ENCODE measurements at places on chromosomes 6 and 20.

DNA sequence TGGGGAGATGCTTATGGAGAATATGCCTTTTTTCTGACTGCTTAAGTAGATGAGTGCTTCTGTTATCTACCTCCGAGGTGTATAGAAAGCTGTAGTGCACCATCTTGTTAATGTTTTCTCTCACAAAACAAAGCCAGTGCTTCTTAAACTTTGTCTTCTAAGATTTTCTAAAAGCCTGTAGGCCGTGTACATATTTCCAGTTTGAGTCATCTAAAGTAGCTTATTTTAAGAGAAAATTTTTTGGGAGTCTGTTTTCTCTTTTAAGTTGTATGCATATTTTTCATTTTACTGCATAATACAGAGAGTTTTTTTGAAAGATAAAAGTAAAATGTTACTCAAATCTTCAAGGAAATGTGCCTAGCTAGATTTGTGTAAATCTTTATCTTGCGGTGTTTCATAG, 151.7 kb downstream of the GRIK2 start:
- no peak for DNase-seq

DNA sequence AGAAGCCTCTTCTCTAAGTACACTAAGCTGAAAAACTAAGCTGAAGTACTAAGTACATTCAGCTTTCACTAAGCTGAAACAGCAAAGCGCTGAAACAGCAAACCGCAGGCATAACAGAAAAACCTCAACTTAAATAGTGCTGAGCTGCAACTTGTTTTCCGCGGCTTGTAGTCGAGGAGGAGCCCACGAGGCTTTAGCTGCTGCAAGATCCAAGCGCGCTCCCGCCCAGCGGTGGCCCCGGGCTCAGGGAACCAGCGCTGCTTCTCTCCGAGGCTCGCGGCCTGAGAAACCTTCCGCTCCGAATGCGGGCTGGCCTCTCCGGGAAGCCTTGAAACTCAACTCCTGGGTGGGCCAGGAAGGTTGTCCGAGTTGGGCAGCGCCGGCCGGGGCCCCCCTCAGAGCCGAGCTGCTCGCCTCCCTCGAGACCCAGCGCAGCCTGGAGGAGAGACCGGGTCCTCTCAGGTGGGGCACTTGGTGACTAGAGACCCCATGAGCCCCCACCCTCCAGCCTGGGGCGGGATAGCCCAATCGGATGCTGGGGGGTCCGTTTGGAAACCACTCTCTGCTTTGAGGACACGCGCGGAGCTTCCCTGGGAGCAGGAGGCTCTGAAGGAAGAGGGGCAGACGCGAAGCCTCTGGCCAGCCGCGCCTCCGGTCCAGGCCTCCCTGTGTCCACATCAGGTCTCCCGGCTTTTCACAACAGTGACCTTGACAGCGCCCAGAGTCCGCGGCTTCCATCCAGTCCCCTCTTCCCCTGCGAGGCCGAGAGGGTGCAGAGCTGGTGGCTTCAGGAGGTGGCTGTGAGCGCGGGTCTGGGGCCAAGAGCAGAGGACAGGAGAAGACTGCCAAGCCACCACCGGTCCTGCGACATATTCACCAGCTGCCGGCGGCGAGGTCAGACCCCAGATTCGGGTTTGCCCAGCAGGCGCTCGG, 38.1 kb upstream of the HLA-E start:
- DNase-seq, result peak; percentile 44

DNA sequence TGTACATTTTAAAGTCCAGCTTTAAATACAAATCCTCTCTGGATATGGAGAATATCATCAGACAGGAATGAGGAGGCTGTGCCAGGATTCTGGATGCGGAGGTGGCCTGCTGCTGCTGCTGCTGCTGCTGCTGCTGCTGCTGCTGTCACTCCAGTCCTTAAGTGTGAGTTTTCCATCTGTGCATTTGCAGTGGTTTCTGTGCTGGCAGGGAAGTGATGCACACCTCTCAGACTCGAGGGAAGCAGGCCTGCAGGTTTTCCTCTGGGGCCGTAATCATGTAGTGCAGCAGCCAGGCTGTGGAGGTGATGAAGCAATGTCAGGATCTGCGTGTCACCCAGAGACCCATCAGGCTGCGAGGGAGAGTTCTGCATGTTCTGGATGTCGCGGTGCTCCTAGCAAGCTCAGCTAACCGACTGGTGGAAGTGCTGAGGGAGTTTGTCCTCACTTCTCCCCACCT, 32.0 kb downstream of the CFAP61 start:
- DNase-seq, result no peak

- no peak for DNase-seq
Observed at GRCh38 chr20:47799116-47799715, 13.9 kb upstream of the SULF2 start.

GRCh38 chr20:43681991-43682410, 15.1 kb downstream of the MYBL2 start:
- DNase-seq, result no peak

GRCh38 chr20:12371990-12372389, 454.3 kb downstream of the BTBD3 start:
- no peak for DNase-seq

- DNase-seq, result peak; percentile 7
Observed at GRCh38 chr6:122609881-122610689, at the start of gene PKIB. Gene PKIB (plus strand): TSS chr6:122610405. CDS start chr6:122717795, 107,390 bp downstream.
